ENCODE measurements at places on chromosomes 12 and 14.
A peak's percentile ranks its signal among the peaks of the same experiment; 100 is the strongest.

DNA sequence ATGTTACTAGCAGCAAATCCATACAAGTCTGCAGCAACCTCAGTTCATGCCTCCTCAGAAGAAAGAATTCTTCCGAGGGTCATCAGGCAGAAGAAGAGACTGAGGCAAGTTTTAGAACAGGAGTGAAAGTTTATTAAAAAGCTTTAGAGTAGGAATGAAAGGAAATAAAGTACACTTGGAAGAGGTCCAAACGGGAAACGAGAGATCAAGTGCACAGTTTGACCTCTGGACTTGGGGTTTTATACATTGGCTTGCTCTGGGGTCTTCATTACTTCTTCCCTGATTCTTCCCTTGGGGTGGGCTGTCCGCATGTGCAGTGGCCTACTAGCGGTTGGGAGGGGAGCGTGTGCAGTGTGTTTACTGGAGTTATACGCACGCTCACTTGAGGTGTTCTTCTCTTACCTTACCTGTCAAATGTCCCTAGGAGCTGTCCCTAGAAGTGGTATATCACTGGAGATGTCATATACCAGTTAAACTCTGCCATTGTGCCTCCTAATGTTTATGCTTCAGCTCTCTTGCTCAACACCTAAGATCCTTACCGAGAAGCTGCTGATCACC is 372.8 kb upstream of the KITLG start:
- DNase-seq = no peak

DNA sequence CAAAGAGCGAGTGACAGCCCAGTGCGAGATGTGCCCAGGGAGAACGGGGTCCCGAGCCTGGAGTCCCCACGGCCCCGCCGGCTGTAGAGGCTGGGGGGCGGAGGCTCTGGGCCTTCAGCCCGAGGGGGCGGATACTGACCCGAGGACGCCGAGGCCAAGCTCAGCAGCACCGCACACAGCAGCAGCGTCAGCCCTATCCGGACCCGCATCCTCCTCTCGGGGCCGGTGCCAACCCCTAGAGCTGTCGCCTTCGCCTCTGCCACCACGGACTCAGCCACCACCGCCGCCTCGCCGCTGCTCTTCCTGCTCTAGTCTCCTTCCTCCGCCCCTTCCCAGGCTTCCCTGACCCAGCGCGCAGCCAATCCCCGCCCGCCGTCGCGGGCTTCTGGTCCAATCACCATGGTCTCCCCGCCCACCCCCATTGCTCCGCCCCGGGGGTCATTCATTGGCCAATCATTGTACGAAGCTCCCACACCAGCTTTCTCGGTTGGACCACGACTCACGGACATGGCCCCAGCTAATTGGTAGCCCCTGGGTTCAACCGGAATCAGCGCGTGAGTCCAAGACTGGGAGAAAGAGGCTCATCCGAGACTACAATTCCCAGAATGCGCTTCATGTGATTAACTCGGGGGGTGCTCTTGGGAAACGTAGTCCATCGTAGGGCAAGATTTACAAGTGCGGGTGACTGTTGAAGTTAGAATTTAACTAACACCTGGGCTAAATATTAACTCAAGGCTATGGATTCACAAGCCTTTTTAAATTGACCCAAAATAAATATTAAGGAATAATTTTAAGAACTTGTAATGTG is at the start of gene SEL1L:
TSS of gene SEL1L (minus strand) at position 318 of the 808 bp plus-strand sequence. CDS start at position 209, 109 bp downstream.
- peak; percentile 100 for DNase-seq

DNA sequence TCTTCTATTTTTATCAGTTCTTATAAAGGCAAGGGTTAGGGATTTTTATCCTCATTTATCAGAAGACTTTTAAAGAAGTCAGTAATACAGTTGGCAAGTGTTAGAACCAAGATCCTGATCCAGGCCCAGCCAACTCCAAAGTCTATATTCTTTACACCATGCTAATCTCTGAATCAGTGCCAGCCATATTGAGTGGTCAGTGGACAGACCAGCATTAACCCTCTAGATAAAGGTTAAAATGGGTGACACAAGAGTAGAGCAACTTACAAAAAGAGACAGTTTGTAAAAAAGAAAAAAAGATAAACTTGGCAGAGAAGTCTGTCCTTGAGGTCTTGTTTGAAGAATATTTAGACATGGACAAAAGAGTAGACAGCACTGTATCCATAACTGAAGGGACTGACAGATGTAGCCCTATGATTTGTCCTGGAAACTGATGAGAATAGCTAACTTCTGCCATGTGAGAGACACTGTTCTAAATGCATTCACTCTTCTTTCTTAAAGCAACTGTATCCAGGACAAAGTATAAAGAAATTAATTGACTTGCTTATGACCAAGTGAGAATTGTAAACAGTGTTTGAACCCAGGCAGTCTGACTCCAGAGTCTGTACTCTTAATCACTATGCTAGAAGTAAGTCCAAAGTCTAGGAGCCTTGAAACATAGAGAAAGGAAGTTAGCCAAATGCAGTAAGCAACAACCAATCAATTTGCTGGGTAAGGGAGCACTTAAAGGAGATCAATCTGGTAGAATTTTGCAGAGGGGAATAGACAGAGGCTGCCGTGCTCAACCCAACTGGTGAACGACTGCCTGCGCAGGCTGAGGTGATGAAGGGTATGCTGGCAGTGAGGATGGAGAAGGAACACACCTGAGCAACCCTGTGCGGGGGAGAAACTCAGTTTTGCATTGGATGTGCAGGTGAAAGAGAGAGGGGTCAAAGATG is 103.7 kb downstream of the TTC6 start:
- no peak for DNase-seq

DNA sequence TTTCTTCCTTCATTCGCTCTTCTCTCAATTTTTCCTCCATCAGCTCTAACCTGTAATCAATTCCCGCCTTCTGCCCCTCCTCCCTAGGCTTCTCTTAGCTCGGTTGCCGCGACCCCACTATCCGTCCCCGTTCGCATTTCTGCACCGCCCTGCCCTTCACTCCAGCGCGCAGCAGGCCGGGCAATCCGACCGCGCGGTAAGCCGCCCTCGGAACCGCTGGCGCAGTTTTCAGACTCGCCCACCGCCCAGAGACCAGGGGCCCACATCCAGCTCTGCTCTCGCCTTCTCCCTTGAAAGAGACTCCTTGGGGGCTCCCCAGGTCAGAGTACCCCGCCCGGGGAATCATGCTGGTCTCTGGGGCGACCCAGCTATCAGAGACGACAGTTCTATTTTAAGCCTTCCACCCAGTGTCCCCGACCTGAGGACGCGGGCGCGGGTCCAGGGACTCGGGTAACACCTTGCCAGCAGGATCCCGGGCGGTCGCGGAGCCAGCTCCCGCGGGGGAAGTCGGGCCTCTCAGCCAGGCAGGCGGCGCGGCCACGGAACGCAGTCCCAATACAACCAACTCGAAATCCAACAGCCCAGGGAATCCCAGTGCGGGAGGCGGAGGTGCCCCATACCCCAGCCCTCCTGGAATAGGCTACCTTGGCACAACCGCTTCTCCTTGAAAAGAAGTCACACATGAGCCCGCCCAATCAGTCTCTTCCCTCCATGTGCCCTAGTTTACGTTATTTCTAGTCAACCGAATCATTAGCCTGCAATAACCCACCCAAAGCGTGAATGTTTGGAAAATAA is 5.7 kb upstream of the SLC38A4 start:
- DNase-seq = no peak

GRCh38 chr14:20626274-20626673 is 15.2 kb downstream of the OR6S1 start:
- DNase-seq = no peak

DNA sequence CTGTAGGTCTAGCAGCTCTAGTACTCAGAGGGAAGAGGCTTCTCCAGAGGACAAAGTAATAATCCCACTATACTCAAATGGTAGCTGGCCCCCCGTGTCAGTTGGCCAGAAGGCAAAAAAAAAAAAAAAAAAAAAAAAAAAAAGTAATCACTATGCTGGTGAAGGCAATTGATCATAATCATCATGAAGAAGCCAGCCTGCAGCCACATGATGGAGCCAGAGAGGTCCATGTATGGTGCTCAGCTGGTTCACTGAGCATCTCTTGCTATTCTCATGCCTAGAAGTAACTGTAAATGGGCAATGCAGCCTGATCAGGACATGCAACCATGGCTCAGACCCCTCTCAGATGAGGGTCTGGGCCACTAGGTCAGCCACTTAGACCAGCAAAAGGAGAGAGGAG is 378.8 kb downstream of the MED13L start:
- no peak for DNase-seq

- no peak for DNase-seq
Measured at GRCh38 chr14:25134184-25134583, 84.2 kb upstream of the STXBP6 start.

GRCh38 chr12:94207467-94207848 is 59.1 kb downstream of the PLXNC1 start:
- no peak for DNase-seq

- no peak for DNase-seq
Measured at GRCh38 chr12:92058664-92059063, 87.0 kb downstream of the BTG1 start.

GRCh38 chr14:97120611-97121031 is 323.4 kb downstream of the VRK1 start:
- DNase-seq = peak; percentile 1

GRCh38 chr14:53022593-53022992 is 71.7 kb upstream of the FERMT2 start:
- DNase-seq = no peak

DNA sequence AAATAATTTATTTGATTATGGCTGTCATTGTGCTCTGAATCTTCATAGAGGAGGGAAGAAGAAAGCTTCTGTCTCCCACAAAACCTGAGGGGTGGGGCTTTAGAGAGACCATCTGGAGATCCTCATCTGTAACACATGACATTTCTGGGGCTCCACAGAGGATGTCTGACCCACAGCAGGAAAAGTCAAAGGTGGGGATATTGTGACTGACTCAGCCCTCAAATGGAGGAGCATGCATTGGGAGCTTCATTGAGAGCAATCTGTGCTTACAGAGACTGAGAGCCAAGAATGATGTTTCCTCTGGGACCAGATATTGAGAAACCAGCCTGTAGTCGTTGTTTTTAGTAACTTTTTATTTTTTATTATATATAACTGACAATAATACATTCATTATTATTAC is 158.7 kb downstream of the SYT1 start:
- no peak for DNase-seq

DNA sequence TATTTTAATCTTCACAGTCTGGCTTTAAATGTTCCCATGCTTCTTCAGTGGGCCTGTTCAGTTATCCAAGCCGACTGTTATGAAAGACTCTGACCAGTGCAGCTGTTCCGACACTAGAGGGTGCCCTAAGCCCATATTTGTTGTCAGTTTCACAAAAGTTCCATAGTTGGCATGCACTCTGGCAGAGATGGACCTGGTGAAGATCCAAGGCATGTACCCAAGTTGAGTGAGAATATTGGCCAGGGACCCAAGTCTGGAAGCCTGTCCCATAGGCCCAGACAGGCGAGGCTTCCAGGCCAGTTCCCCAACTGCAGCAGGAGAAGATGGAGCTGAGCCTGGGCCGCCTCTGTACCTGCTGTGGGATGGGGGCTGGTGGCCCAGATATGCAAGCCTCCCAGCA is 27.4 kb upstream of the GUCY2C start:
- peak; percentile 42 for DNase-seq

DNA sequence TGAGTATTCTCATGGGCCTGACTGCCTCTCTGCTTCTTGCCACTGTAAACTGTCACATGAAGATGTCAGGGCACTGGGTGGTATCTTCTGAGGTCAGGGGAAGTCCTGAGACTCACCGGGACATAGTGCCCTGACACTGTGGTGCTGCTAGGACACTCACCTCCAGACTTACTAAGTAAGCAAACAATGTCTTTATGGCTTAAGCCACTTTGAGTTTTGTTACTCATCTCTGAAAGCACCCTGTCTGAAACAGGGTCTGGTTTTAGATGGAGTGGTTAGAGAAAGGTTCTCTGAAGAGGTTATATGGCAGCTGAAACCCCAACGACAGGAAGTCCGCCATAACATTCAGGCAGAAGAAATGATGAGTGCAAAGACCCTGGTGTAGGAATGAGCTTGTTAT is 22.7 kb downstream of the GPR19 start:
- DNase-seq = no peak

DNA sequence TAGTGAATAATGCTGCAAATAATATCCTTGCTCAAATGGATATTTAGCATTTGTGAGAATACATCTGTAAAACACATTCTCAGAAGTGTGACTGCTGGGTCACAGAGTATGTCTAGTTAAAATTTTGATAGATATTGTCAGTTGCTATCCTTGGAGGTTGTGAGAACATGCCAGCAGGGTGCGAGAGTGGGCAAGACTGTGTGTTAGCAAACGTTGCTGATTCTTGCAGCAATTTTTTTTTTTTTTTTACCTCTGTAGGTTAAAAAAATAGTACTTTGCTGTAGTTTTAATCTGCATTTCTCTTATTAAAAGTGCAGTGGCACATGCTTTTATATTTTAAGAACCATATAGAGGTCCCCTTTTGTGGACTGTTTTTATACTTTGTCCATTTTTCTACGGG is 4.5 kb upstream of the NYNRIN start:
- DNase-seq = no peak

DNA sequence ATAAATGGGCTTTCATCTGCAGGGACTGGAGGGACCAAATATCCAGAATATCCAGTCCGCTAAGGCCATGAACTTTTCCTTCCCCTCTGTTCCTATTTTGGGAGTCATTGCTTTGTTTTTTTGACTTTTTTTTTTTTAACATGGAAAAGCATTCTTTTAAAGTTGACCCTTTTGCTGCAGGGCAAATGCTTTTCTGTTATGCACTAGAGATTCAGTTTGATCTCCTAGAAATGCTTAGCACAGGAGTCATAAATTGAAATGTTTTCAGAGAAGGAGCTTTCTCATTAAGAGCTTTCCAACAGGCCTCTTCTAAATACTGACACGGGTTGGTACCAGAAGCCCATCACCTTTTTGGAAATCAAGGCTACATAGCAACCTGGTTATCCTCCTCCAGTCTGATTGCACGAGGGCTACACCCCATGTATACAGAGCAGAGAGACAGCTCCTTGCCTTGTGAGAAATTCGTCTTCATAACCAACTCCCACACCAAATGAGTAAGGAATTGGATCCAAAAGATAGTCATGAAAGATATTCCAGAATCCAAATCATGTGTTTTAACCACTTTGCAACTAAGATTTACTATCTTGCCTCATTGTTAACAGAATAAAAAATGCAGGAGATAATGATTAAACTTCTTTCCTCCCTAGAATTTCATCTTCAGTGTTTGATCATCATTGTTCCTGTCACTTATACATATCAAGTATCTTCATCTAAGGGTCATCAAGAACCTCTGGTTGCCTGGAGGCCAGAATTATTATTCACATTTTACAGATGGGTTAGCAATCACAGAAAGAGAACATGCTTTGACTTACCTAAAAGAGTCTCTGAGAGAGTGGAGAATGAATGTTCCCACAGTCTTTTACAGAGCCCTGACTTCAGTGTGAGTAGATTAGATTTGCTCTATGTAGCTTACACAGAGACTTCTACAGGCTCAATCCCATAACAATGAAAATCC is 389.4 kb downstream of the ZFP36L1 start:
- no peak for DNase-seq

DNA sequence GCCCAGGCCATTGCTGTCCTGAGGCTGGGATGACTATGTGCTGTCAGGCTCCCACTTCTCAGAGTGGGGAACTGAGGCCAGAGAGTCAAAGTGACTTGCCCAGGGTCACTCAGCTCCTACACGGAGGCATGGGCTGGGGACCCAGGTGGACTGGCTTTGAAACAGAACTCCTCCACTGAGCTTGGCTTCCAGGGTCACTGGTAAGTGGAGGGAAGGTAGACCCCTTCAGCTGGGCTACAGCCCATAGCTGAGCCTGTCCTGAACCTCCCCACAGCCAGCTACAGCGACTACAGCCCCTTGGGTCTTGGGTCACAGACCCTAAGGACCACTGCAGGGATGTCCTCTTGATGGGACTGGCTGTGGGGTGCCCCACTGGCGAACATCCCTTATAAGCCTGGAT is 40.3 kb upstream of the TRAF3 start:
- no peak for DNase-seq
